ENCODE measurements at places on chromosomes 11 and 22. TPM values are rescaled to one million over a fixed set of nuclear protein-coding genes. Genes with fewer than 3 reads are reported as not detected.

ARHGAP8 gene
- 0.37 TPM for total RNA-seq

GRK3 gene
- total RNA-seq, result 24.2 TPM

DNA sequence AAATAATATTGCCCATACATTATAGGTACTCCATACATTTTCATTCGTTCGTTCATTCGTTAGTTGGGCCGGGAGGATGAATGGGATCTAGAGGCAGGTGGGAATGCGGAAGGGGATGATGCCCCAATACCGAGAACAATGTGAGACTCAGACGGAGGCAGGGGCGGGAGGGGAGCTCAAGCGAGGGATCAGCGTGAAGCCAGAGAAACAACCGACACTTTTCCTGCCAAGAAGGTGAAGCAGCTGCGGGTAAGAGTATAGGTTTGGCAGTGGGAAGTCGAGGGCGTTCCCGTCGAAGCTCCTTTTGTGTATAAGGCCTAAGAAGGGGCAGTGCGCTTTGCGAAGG is 1.1 kb upstream of the ARHGEF17 start:
- DNase-seq, result no peak

GRCh38 chr11:104148074-104148473 is 15.9 kb downstream of the PDGFD start:
- no peak for DNase-seq

DNA sequence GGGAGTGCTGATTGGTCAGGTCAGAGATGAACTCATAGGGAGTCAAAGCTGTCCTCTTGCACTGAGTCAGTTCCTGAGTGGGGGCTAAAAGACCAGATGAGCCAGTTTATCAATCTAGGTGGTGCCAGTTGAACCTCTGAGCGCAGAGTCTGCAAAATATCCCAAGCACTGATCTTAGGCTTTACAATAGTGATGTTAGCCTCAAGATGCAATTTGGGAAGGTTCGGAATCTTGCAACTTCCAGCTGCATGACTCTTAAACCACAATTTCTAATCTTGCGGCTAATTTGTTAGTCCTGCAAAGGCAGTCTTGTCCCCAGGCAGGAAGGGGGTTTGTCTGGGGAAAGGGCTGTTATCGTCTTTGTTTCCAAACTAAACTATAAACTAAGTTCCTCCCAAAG is 92.3 kb upstream of the PARVA start:
- DNase-seq, result no peak

Measured in activated CD4-positive, alpha-beta T cell treated with anti-CD3 and anti-CD28 coated beads, Interleukin-2, amount 10 ng/mL, durations not matched to agents 7 days and 5 days (primary cell).